ENCODE measurements at places on chromosomes 12 and 14.

DNA sequence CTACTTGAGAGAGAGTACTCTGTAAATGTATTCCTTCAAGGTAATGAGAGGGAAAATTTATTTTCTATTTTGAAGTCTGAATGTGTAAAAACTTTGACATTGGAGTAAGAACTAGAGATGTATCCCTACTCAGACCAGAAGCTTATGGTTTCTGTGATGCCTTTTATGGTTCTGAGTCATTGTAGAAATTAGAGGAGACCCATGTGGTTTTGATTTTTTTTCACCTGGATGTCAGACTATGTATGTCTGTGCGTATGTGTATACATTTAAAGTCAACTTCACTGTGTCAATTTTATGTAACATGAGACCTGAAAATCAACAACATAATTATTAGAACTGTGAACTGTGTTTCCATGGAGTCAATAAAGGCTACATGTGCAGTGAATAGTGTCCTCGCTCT is 302.0 kb downstream of the TRHDE start:
- DNase-seq = no peak

- no peak for DNase-seq
Measured at GRCh38 chr14:76687611-76688382, 73.5 kb upstream of the VASH1 start.

DNA sequence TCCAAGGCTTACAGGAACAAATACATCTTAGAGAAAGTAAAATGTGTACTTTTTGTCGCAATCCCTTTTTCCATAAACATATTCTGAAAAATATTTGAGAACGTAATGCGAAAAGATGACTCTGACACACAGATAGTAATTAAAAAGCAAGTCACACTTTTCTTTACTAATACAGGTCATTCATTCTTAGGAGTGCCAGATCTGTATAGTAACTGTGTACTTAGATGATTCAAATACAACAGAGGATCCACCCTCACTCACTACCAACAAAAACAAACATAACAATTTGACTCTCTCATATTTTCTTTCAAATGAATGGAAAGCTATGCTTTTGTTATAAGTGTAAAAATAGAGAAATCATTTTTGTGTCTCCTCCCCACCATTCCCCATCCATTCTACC is 795.4 kb downstream of the SLC6A15 start:
- DNase-seq = no peak

GRCh38 chr12:127381043-127381668 is 885.8 kb upstream of the TMEM132C start:
- DNase-seq = peak; percentile 52

GRCh38 chr12:47729233-47729632 is 3.9 kb upstream of the ENDOU start:
- DNase-seq = no peak

DNA sequence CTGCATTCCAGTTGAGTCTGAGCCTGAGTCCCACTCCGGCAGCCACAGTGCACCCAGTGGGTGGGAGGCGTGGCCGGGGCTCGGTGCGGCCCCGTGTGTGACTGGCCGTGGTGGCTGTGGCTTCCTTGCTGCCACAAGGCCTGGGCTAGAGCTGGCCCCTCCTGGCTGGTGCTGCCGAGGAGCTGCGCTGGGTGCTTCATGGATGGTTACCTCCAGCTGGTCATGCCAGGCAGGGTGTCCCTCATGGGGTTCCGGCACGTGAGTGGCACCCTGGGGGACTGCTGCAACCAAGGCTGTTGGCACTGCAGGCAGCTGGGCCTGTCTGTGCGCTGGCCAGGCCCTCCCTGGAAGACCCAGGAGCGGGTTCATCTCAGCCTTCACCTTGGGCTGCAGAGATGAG is 62.7 kb downstream of the KIF26A start:
- DNase-seq = no peak

DNA sequence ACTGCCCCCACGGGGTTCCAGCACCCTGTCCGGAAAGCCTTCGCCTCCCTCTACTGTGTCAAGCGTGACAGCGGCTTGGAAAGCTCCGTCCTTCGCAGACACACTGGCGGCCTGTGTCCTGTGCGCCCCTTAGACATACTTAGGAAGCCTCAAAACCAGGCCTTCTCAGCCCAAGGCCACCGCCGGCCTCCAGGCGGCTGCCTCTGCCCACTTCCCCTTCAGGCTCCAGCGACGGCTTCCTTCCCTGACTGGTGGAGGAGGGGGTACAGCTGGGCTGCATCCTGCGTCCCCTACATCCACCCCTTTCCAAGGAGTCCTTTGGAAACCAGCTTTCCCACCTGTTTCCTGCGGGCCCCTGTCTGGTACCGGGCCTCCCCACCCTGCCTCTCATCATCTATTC is 2.5 kb upstream of the CACNA2D4 start:
- no peak for DNase-seq

DNA sequence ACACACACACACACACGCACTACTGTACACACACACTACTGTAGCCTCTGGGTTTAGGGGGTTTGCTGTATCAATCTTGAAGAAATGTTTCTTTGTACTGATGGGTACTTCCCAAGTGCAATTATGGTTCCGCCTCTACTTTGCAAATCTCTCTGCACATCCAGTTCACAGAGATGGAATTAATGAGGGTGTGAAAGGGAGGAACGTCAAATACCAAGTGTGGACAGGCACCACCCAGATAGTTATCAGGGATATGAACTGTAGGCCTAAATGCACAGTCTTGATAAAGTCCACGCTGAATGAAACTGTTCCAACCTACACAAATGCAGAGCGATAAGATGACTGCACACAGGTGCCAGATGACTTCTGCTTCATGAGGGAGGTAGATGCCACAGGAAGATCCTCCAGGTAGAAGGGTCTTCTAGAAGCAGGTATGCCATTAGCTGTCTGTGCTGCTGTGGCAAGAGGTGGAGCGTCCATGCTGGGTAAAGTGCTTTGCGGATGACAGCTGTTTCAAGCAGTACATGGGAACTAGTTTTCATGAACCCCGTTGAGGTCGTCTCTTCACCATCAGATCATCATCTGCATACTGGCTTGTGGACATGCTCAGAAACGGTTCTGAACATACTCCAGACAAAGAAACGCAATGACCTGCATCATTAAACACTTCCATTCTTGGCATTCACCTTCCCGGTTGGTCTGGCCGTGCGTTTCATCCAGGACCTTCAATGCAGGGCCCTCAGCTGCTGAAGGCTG is 314.3 kb upstream of the RTL1 start:
- DNase-seq = no peak
